Fibroblast of lung (primary cell): ENCODE measurements at places on chromosomes 5 and 9. TPM values are rescaled to one million over a fixed set of nuclear protein-coding genes. Genes with fewer than 3 reads are reported as not detected.

The TMEM252 gene
- not detected in 2 replicates for total RNA-seq

The LCN15 gene
- total RNA-seq: not detected in 2 replicates

The PCDHGA6 gene
- 3.1 and 4.8 TPM in 2 replicates for total RNA-seq

The PCDHB7 gene
- 1.0 and 1.5 TPM in 2 replicates for total RNA-seq

The PCA3 gene
- total RNA-seq: not detected in 2 replicates

The TAF11L4 gene
- total RNA-seq: not detected in 2 replicates

The SURF1 gene
- 22.6 and 27.9 TPM in 2 replicates for total RNA-seq

The RMRP gene
- total RNA-seq: 67,954 and 162,287 TPM in 2 replicates

The NUTM2G gene
- not detected in 2 replicates for total RNA-seq

The CDKN2B-AS1 gene
- 3.9 and 7.6 TPM in 2 replicates for total RNA-seq

The F2R gene
- 164 and 265 TPM in 2 replicates for total RNA-seq

The MYORG gene
- total RNA-seq: 0.26 and 0.83 TPM in 2 replicates

The CA9 gene
- 0.17 and 0.26 TPM in 2 replicates for total RNA-seq

The EDIL3 gene
- total RNA-seq: 9.2 and 12.1 TPM in 2 replicates

The C9 gene
- under 0.01 and 0.33 TPM in 2 replicates for total RNA-seq
